Breast epithelium (tissue), 4 donors: ENCODE measurements at places on chromosomes 5 and 9. TPM values are rescaled to one million over a fixed set of nuclear protein-coding genes. Genes with fewer than 3 reads are reported as not detected.

F2RL2 gene
- 3.4 TPM for total RNA-seq

ADRA1B gene
- total RNA-seq, result 2.9 TPM

UBLCP1 gene
- total RNA-seq, result 29.5 TPM

DNA sequence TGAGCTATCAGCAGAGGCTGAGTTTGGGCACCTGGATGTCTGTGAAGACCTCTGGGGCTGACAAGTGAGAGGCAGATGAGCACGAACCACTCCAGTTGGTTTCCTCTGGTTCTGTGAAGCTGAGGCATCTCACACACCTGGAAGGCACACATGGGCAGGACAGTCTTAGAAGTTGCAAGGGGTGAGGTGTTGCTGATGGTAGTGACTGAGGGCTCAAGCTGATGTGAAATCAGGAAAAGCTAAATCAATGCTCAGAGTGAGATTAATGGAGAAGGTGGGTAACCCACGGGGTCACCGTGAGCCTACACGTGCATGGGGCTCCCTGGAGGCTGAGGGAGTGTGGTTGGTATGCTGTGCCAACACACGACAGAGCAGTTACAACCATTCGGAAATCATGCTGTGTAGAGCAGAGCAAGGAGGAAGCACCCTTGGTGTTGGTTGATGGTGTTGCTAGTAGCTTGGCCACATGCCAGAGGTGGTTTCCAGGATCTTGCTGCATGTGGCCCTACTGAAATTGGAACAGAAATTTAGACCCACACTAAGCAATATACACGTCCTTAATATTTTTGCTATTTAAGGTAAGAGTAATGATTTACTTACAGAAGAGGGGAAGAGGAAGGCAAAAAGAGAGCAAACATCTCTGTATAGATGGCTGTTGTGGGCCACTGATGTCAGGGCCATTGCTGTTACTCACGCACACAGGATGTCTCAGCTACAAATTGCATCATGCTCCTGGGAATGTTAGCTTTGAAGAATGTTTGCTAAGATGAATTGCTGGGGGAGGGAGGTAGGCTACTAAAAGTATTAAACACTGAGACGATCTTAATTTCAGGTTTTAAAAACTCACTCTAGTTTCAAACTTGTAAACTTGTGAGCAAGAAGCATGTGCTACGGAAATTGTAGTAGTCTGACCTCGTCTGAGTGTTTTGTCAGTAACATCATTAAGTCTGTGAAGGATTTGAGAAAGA lies 170.5 kb downstream of the ARHGEF28 start:
- DNase-seq, result no peak
